ENCODE measurements at places on chromosomes 7 and 10. TPM values are rescaled to one million over a fixed set of nuclear protein-coding genes. Genes with fewer than 3 reads are reported as not detected.

DNA sequence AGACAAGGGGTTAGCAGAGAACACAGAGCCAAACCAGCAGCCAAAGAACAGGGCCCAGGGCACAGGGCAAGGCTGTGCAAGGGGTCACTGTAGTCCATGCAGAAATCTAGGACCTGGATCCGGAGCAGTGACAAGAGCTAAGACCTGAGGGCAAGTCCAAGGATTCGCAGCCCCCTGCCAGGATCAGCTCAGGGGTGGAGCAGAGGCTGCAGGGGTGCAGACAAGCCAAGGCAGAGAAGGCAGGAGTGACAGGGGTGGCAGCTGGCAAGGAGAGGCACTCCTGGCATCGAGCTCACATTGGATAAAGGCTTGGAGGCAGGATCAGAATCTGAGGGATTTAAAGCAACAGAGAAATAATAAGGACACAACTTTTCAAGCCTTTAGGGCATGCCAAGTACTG lies 80.7 kb upstream of the NANOS1 start:
- DNase-seq, result peak; percentile 34

GRCh38 chr7:4683043-4683883 lies 1.2 kb downstream of the FOXK1 start:
- DNase-seq, result no peak

Gene GRK5
- total RNA-seq, result 16.5 TPM

DNA sequence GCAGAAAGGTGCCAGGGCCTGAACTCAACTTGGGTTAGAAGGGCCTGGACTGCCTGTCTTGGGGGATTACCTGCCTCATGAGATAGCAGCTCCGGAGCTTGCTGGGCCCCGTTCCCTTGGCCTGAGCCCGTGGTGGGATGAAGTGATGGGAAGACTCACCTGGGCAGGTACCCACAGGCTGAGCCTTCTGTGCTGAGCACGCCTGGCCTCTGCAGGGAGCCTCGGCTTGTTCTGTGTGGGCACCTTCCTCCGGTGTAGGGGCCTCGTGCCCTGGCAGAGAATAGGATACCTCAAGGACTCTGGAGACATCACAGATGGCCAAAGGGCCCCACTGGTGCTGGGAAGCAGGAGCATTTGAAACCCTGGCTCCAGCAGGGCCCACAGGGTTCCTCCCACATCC lies 4.5 kb downstream of the ZNF467 start:
- DNase-seq, result no peak

DNA sequence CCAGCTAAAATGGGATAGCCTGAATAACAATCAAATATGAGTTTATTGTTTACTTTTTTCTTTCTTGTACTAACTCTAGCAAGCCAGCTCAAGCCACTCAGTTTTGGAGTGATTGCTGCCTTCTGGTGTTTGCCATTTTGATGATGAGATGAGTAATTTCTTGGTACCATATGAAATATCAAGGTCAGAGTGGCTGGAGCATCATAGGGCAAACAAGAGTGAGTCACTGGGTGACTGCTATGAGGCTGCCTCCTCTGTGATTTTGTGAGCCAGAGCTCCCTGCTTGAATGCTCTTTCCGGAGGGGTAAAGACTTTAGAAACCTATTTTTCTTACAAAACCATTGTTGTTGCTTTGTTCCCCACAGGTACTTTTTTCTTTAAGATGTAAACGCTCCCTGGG lies 295.6 kb downstream of the PRKG1 start:
- no peak for DNase-seq

- no peak for DNase-seq
These were observed 6.8 kb downstream of the PRPF18 start for GRCh38 chr10:13593535-13593934.

DNA sequence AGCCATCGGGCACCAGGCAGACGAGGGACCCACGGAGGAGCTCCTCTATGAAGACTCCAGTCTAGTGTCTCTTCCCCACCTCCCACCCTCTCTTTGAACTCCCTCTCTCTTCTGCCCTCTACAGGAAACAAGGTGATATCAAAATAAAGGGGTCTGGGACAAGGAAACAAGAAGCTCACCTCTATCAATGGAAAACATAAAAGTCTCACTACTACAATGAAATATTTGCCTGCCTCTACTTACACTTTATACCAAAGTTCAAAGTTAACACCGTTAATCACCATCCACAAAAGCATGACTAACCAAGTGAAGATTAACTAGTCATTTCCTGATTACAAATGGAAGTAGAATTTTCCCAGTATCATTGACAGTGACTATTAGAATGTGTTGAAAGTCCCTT lies 82.2 kb downstream of the PARD3 start:
- no peak for DNase-seq

Gene CPXM2
- 18.9 TPM for total RNA-seq

- no peak for DNase-seq
These were observed 189.1 kb upstream of the PRSS1 start for GRCh38 chr7:142560166-142560565.

GRCh38 chr10:29295813-29296212 lies 6.9 kb downstream of the LYZL1 start:
- no peak for DNase-seq

DNA sequence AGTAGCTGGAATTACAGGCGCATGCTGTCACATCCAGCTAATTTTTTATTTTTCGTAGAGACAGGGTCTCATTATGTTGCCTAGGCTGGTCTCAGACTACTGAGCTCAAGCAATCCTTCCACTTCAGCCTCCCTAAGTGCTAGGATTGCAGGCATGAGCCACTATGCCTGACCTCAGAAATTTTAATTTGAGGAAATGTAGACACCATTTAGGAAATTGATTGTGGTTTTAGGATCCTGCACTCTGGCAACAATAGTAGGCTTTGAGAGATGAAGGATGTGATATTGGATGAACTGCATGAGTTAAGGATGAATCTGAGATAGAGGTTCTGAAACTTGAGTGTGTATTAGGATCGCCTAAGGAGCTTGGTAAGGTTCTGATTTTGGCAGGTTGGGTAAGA lies 66.5 kb downstream of the PPP1R9A start:
- no peak for DNase-seq

Gene SEMA3C
- 90.6 TPM for total RNA-seq

- DNase-seq, result no peak
These were observed 31.6 kb upstream of the ETV1 start for GRCh38 chr7:14021069-14021468.

Gene NEBL
- total RNA-seq, result 55.2 TPM

Gene HACD1
- total RNA-seq, result 6.4 TPM

DNA sequence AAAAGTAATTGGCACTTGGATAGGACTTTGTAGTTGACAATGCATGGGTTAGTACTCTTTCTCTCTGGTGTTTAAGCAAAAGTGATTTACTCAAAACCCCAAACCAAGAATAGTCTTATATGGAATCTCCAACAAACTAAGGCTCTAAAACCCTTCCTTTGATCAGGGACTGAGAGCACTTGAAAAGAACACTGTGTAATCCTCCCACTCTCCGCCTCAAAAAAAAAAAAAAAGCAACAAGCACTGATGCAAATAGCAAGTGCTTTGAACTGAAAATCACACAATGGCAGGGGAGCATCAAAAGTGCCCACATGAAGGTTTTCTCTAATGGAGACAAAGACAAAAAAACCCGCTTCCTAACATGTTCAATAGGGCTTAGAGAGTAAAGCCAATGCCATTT lies 467.9 kb upstream of the AUTS2 start:
- DNase-seq, result no peak

Gene PGAM2
- total RNA-seq, result not detected

DNA sequence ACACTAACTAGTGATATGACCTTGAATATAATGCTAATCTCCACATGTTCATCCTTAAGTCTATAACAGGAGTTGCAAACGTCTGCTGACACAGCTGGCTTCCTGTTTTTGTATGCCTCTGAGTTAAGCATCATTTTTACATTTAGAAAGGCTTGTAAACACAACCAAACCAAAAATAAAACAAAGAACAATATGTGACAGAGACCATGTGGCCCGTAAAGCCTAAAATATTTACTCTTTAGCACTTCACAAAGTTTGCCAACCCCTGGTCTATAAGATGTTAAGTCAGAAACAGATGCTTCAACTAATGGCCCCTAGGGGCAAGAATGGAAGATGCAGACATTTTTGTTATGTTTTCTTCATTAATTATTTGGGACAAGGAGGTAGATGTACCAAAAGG lies 109.3 kb downstream of the CPEB3 start:
- DNase-seq, result no peak

DNA sequence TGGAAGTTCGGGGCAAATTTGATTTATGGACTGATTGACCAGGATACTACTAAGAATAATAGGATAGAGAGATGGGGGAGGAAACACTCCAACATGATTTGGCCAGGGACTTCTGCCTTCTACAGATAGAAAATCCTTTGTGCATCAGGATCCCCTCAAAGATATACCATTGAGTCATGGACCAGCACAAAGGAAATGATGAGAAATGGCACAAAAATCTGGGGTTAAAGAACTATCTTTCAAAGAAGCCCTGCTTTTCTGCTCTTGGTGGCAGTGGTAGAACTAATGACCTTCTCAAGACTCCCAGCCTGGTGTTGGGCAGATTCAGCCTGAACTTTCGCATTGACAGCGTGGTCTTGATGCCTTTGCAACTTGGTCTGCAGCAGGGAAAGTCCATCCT lies 27.6 kb upstream of the LAMB1 start:
- DNase-seq, result no peak

DNA sequence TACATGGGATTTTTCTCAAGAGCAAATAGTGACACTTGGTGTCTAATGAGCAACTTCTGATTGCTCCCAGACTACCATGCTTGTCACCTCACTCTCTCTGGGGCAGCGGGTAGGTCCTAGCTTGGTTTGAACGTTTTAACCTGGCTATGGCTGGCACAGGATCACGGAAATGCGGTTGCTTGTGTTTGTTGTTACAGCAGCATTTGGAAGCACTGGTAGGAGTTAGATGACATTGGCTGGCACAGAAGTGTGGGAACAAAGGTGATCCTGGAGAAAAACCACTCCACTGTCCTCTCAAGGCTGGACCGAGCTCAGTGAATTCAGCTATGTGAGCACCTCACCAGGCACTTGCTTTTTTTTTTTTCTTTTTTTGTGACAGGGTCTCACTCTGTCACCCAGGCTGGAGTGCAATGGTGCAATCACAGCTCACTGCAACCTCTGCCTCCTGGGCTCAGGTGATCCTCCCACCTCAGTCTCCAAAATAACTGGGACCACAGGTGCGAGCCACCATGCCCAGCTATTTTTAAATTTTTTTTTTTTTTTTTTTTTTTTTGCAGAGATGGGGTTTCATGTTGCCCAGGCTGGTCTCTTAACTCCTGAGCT lies 3.5 kb upstream of the PFKFB3 start:
- DNase-seq, result no peak

GRCh38 chr10:14371581-14371980 lies 40.9 kb upstream of the FRMD4A start:
- DNase-seq, result no peak

DNA sequence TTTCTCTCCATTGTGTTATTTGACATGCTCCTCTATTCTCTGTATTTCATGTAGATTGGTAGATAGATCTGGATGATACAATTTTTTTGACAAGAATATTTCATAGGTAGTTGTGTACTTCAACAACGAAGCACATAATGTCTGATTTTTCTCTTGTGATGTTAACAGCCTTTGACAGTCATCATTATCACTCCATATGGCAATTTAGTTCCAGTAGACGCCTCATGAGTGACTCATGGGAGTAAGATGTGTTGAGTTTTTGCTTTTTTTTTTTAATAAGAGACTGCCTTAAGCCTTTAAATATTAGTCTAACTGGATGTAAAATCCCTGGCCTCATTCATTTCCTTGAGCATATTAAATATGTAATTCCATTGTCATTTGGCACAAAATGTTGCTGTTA lies 123.5 kb upstream of the ZNF32 start:
- no peak for DNase-seq

- no peak for DNase-seq
These were observed 336.2 kb downstream of the PAXIP1 start for GRCh38 chr7:154666768-154667167.

Gene TRPV5
- total RNA-seq, result not detected

DNA sequence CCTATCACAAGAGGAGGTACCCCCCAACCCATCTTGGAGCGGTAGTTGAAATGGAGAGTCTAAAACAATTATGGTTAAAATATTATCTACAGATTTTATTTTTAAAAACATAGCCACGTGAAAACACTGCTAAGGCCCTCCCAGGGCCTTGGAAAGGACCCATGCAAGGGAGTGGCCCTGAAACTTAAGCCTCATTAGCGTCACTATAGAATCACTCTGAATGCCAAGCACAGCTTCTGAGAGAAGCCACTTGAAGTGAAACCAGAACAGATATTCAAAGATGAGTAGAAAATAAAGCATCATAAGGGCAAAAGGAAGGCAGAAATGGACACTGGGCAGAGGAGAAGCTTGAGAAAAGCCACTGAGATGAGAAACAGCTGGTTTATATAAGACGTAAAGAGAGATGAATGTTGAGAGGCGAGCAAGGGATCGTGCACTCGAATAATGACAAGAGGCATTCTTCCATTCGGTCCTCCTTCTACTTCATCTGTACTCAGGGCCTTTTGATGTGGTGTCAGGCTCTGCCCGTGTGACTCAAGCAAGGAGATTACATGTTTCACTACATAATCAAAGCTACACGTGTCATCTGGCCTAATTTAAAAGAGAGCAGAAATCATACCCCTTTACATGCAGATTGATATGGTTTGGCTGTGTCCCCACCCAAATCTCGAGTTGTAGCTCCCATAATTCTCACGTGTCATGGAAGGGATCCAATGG lies 33.4 kb upstream of the SLC39A12 start:
- DNase-seq, result no peak

GRCh38 chr10:60964257-60965235 lies 20.6 kb upstream of the RHOBTB1 start:
- DNase-seq, result no peak

GRCh38 chr10:11403116-11403515 lies 208.3 kb downstream of the USP6NL start:
- DNase-seq, result no peak

Measured in vagina (tissue), 2 donors.